ENCODE measurements at places on chromosomes 4 and X.

DNA sequence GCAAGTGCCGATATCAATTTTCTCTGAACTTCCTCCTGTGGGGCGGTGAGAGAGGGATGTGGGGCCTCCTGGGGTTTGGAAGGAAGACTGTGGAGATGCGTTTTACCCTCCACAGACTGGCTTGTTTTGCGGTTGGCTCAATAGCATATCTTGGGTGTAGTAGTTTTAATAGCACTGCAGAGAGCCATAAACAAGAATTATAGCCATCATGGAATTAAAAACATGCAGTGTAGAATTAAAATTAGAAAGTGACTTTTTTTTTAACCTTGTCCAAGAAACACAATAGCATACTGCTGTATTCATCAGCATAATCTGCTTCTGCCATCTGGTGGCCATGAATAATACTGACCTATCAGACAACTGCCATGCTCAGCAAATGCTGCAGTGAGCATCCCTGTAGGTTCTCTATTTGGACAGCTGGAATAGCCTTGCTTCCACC is 47.3 kb upstream of the SCML1 start:
- no peak for DNase-seq

GRCh38 chr4:98657531-98658286 is 702 bp downstream of the TSPAN5 start:
- peak; percentile 9 for DNase-seq

- DNase-seq, result no peak
Observed at GRCh38 chr4:76087007-76087769, 12.7 kb downstream of the ART3 start.

- no peak for DNase-seq
Observed at GRCh38 chr4:181006499-181007260, 1236.5 kb upstream of the TENM3 start.

DNA sequence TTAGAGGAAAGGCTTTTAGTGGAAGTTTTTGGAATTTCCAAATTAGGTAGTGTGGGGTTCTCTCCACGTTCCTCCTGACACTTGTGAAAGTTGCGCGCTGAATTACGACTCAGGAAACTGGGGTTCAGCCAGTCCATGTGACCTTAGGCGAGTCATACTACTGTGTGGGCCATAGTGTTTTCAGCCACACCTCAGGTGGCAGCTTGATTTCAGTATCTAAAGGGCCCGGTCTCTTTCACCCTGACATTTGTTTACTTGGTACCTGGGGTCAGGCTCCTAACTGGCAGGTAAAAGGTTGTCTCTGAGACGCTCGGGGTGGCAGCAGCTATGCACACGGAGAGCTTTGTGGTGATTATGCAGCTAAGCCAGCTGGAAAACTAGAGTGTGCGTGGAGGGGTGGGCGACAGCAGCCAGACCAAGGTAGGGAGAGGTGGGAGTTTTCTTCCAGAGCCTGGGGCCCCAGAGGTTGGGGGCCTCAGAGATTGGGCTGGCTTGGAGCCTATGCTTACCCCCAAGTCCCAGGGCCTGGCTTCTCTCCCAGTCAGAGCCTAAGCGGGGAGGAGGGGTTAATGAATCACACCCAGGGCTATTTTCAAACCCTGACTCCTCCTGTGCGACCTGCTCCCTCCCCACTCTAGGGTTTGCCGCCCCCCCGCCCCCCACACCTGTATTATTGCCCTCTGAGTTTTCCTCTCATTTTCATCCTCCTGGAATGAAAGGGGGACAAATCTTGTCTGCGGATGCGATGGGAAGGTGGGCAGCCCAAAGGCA is 47.2 kb downstream of the STARD8 start:
- DNase-seq, result no peak

GRCh38 chrX:10483191-10483831 is 137.1 kb downstream of the MID1 start:
- no peak for DNase-seq

DNA sequence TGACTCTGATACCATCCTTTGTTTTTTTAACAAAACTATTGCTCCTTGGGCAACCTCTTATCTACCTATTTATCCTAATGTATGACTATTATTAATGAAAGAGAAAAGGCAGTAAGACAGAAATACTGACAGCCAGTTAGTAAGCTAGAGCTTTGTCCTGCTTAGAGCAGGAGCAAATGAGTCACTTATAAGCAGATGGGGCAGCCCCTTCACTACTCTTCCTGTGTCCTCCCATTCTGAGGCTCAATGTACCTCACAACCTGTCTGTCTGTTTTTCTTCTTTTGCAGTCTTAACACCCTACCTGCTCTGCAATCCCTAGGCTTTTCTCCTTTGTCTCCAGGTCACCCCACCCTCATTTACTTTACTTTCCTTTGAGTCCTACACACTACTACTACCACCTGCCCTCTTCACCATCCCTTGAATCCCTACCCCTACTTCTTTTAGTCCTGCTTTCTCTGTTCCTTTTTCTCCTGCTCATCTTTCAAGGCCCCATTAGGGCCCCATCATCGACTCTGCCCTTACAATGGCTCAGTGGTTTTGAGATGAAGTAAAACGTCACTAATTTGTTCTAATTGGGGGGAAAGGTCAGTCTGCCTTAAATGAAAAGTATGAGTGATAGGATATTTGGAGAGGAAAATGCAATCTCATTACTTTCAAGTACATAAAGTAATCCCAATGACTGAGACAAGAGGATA is 294.3 kb downstream of the GUCY2F start:
- DNase-seq, result no peak

DNA sequence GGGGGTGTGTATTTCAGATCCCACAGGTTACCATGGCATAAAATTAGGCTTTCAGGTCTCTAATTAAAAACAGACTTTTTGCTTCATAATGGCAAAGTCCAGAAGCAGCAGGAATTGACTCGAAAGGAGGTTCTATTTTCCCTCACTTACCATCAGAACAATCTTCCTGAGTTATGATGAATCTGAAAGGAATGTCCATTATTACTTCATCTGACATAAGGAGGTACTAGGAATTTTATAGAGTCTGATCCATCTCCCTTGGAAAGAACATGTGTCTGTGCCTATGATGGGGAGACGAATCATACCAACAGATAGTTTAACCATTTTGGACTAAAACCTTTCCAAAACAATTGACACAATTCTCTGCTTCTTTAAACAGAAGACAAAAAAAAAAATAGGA is 206.3 kb upstream of the FGF13 start:
- no peak for DNase-seq

- no peak for DNase-seq
Observed at GRCh38 chr4:98976716-98977115, 18.8 kb upstream of the METAP1 start.

DNA sequence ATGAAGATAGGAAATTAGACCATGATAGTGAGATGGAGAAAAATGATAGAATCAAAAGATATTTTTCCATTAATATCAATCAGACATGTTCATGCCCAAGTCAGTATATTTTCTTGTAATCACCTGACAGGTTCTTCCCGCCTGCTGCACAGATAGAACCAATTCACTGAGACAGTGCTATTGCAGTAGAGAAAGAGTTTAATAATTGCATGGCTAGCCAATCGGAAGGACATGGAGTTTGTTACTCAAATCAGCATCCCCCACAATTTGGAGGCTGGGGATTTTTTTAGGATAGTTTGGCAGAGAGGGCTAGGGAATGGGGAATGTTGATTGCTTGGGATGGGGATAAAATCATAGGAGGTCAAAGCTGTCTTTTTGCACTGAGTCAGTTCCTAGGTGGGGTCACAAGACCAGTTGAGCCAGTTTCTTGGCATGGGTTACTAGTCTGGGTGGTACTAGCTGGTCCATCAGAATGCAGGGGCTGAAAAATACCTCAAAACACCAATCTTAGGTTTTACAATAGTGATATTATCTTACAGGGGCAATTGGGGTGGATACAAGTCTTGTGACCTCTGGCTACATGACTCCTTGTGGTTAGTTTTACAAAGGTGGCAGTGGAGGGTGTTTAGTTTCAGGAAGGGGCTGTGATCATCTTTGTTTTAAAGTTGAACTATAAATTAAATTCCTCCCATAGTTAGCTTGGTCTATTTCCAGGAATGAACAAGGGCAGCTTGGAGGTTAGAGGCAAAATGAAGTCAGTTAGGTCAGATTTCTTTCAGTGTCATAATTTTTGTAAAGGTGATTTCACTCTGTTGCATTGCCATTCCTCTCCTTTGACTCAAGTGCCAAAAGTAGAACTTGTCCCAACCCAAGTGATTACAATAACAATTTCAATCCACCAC is 100.3 kb upstream of the PDE5A start:
- DNase-seq, result no peak

- no peak for DNase-seq
Observed at GRCh38 chr4:173508386-173509035, 21.5 kb downstream of the HAND2 start.

DNA sequence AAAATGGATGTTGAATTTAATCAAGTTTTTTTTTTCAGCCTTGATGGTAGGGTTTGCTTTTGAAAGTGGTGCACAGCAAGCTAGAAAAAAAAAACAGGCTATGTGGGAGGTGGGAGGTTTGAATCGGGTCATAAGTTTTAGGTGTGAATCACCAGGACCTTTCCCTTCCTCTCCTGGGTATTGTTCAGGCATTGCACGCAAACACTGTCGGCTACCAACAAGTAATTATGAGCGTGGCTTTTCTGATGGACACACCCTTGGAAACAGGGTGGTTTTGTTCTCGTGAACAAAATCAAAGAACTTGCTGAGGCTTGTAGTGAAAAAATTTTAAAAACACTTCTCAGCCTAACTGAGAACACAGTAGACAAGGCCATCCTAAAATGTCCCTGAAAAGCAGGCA is 18.1 kb downstream of the PIR start:
- no peak for DNase-seq

- no peak for DNase-seq
Observed at GRCh38 chr4:140681201-140681600, 75.0 kb downstream of the TBC1D9 start.

DNA sequence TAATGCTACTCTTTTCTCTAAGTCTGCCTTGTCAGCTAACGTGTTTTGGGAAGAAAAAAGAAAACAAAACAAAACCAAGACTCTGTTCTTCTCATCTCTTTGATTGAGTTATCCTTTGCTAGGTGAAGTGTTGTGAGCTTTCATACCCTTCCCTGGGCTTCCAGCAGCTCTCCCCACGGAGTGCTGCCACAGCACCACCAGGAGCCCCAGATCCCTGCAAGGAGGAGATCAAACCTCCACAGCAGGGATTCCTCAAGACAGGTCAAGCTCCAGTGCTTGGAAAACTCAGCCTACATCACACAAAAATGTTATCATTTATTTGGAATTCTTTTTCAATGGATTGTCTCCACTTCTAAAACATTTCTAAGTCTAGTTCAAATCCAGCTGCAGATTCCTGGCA is 1981.9 kb upstream of the TENM3 start:
- DNase-seq, result no peak

GRCh38 chr4:113467581-113467980 is 294.0 kb downstream of the CAMK2D start:
- DNase-seq, result no peak

DNA sequence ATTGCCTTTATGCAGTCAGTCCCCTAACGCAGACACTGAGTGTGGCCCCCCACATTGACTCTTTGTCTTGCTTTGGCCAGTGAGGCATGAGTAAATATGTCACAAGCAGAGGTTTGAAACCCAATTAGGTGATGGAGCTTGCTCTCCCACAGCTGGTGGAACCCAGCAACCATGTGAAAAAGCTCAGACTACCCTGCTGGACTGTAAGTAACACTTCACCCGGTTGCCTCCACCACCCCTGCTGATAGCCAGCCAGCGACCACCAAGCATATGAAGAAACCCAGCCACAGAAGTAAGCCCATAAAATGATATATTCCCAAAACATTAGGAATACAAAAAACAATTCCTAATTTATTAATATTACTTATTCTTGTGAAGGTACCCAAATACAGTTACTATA is 21.6 kb upstream of the PDCL2 start:
- DNase-seq, result no peak

DNA sequence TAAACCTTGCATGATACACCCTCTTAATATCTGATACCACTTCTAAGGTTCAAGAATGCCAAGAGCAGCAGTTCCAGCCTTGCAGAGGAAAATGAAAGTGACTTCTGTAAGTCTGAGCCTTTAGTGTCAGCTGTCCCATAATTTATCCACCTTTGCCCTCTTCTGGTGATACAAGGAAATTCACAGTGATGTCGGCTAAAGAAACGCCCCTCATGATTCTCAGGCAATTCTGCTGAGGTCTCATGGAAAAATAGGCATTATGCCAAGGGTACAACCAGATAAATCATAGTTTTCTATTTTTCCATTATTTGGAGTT is 172.2 kb upstream of the CXCL13 start:
- DNase-seq, result no peak

DNA sequence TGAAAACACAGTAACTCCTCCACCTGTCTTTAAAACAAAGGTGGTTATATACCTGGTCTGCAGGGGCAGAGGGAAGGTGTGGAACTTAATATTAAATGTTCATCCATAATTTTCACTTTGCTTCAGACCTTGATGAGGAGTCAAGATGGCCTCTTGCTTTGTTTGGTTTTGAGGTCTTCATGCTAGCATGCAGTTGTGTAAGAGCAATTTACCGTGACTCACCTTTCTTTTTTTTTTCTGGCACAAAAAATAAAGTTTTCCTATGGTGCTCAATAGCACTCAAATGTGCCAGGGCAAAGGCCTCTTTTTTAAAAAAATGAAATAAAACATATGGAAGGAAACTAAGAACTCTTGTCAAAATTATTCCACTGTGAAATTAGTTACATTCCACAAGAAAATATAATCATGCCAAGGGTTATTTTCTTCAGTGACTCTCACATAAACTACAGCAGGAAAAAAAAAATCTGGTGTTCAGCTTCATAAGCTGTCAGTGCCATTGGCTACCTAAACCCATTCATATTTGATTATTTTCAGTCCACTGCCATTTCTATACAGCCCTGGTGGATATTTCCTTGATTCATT is 128.2 kb downstream of the SLC7A11 start:
- DNase-seq, result no peak

DNA sequence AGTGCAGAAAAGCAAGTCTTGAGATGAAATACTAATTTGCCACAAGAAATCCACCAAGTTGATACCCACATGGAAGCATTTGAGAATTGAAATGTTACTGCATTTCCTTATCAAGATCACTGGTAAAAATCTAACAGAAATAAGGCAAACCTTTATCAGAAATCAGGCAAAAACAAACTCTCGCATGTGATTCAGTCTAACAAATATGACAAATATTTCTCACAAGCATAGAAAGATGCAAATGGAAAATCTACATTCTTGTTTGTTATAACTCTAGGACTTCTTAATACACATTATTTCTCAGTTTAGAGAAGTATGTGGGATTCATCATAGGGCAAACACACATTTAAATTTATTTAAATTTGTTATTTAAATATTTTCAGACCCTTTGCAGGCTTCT is 52.9 kb downstream of the TXK start:
- no peak for DNase-seq

GRCh38 chr4:165288226-165288625 is 39.2 kb upstream of the MSMO1 start:
- no peak for DNase-seq
